ENCODE measurements at places on chromosomes 7 and 10.

DNA sequence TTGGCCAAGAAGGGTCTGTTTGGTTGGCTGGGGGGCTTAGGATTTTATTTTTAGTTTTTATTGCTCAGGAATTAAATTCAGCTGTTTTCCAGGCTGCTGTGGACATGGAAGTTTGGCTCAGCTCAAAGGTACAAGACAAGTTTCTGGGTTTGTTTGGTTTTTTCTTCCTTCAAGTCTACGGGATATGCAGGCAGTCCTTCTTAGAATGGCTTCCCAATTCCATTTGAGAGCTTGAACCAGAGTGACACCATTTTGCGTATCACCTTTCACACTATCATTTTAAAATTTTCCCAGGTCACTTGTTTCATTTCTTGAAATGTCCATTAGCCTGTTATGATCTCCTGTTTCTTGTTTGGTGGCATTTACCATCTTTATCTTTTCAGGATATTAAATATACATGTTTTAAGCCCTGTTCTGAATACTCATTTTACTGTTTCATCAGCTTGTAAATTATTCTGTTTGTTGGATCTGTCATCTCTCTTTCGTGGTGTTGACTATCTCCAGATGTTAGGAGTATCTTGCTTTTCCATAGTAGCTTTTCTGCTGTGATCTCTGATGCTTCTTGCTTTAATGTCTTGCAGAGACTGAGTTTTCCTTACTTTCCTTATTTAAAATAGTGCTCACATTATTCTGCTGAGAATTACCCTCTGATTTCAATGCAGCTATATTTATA is 9.4 kb upstream of the TMEM168 start:
- no peak for DNase-seq

GRCh38 chr10:43727935-43728334 is 79.3 kb upstream of the ZNF32 start:
- no peak for DNase-seq

DNA sequence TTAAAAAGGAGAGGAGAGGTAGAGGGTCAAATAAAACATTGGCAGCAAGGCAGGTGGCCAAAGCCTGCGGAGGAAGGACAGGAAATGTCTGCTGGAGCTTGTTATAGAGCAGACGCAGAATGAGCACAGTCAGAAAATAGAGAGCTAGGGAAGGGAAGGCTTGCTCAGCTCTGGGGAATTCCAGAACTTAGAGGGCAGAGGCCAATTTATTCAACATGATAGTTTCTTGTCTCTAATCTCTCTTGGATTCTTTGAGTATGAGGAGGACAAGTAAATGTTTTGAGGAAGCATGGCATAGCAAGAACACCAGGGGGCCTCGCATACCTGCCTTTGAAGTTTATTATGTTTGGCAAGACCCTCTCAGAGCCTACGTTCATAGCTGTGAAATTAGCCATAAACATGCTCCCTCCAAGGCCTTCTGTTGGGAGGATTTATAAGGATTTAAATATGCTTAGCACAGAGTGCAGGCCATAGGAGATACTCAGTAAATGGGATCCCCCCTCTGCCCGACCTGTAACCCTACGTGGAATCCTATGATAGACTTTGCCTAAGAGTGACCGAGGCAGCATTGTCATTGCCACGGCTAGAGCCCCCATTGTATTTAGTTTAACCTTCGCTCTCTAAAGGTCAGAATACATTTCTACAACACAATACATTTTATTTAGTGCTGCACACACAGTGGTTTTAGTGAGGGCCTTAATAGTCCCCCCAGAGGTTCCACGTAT is 293.9 kb downstream of the CCDC3 start:
- DNase-seq = no peak

DNA sequence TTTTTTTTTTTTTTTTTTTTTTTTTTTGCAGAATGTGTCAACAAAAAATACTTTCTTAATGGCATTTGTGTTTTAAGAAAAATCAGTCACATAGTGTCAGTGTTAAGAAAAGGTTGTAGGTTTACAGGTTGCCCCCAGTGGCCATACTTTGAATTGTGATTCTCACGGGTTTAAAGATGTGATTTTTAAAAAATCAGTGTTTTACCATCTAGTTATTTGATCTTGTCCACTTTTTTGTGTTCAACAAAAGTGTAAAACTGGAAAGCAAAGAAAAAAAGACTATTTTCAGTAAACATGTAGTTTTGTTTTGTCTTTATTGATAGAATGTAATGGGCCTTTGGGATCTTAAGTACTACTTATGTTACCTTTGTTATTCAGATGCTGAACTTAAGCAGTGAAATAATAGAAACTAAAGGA is 25.7 kb downstream of the SUV39H2 start:
- DNase-seq = no peak

Measured in stimulated activated CD4-positive, alpha-beta T cell treated with anti-CD3 and anti-CD28 coated beads, TNF-alpha, amount 100 ng/mL, for 1 hour (primary cell).